ENCODE measurements at places on chromosomes 6 and 20.

DNA sequence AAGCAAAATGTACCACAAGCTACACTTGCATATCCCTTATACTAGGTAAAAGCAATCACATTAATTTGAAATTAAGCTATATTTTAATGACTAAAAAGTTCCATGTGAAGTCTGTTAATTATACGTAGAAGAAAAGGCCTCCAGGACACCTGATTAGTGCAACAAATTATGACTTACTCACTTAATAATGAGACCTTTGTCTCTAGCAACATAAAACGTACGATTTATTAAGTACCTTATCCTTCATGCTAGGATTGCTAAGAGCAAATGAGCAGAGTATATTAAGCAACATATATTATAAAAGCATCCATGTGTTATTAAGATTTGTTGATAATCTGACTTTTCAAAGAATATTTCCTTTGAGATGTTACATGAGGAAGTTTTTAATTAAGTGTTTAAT is 2.5 kb downstream of the BMP5 start:
- no peak for DNase-seq

GRCh38 chr6:125104425-125104824 is 49.1 kb upstream of the TPD52L1 start:
- no peak for DNase-seq

- peak; percentile 12 for DNase-seq
Observed at GRCh38 chr20:51206032-51206662, 183.2 kb upstream of the KCNG1 start.

DNA sequence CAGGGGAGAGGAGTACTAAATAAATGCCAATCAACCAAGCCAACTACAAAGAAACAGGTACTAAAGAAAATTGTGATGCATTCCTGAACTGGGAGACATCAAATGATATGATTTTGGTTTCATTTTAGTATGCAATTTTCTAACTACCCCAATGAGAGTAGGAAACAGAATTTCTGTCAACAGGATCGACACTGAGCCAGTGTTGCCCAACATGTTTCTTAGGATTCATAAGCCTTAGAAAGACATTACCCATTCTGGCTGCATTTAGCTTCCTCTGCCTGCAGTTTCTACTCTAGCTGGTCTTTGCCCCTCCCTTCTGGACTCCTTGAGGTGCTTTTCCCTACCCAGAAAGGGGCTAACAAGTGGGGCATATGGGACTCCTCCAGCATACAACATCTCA is 49.8 kb downstream of the KCTD20 start:
- DNase-seq: peak; percentile 67
